ENCODE measurements at places on chromosomes 4 and X.

- no peak for DNase-seq
Measured at GRCh38 chrX:10769696-10770619, 149.6 kb upstream of the MID1 start.

GRCh38 chr4:173280998-173281397 lies 53.2 kb downstream of the HMGB2 start:
- DNase-seq = no peak

- DNase-seq = no peak
Measured at GRCh38 chrX:101260435-101260834, 30.7 kb downstream of the TAF7L start.

DNA sequence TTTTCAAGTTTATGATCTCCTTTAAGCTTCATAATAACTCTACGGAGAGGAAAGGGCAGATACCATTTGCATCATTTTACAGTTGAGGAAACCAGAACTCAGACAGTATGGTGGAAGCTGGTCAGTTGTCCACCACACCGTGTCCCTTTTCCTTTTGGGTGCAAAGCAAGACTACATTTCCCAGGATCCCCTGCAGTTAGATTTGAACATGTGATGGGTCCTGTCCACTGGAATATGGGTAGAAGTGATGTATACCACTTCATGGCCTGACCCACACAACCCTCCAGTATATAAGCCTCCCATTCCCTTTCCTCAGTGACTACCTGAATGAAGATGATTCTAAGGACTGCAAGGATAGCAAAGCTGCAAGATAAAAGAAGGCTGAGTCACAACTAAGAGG lies 74.7 kb downstream of the BEND2 start:
- no peak for DNase-seq

- no peak for DNase-seq
Measured at GRCh38 chr4:37246891-37247290, 2.3 kb downstream of the NWD2 start.

GRCh38 chr4:153676984-153677383 lies 7.1 kb upstream of the TLR2 start:
- no peak for DNase-seq

- no peak for DNase-seq
Measured at GRCh38 chr4:22191565-22191964, 243.0 kb upstream of the KCNIP4 start.

DNA sequence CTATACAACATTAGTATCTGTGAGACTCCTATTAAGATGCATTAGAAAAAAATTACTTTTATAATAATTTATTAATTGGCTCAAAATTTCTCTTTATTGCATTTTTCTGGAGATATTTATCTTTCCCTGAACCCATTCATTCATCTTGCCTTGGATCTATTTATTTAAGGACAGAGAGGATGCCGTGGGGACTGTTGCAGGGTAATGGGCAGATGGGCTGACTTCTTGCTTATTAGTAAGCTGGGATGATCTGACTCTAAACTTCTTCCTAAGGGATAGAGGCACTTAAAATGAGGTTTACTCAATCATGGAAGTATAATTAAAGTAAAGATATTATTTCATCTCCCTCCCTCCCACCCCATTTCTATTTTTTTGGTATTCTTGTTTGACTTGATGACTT lies 18.2 kb upstream of the ANK2 start:
- no peak for DNase-seq

GRCh38 chr4:89998469-89999011 lies 103.9 kb downstream of the MMRN1 start:
- DNase-seq = no peak

DNA sequence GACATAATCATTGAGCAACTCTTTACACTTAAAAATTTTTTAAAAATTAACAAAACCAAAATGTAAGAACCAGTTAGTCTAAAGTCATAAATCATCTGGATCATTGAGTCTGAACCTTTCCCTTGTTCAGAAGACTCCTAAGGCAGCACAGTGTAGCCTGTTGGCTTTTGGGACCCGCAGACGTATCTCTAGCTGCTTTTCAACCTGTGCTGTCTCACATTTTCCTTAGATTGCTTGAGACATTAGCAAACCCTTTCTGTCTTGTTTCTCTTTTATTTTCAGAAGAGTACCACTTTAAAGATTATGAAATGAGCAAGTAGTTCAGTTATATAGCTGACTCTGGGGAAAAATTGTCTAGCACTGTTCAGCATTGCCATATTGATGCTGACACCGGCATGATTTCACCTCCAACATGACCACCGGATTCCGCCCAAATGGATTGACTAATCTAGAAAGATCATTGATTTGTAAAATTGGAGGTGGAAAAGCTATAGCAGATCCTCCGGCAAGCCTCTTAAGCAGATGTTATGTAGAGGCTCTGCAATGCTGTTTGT lies 8.9 kb downstream of the TCEANC start:
- DNase-seq = no peak

GRCh38 chrX:17597327-17597726 lies 140.0 kb upstream of the SCML1 start:
- no peak for DNase-seq

GRCh38 chrX:41600291-41600690 lies 88.5 kb upstream of the GPR34 start:
- DNase-seq = no peak

DNA sequence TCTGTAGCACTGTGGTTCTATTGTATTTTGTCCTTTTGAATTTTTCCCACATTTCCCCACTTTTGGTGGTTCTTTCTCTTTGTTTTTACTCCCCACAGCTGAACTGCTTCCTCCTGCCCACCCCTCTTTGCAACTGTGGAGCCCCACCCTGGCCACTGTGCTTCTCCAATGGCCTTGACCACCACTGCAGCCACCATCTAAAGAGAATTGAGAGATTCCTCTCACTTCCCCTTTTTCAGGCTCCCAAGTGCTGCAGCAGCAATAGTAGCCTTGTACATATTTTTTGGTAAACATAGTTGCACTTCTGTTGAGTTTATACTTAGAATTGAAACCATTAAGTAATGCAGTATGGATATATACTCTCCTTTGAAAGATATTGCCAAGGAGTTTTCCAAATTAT lies 51.3 kb upstream of the FRMPD3 start:
- DNase-seq = no peak

- DNase-seq = no peak
Measured at GRCh38 chrX:41684138-41684537, 4.6 kb upstream of the GPR34 start.

DNA sequence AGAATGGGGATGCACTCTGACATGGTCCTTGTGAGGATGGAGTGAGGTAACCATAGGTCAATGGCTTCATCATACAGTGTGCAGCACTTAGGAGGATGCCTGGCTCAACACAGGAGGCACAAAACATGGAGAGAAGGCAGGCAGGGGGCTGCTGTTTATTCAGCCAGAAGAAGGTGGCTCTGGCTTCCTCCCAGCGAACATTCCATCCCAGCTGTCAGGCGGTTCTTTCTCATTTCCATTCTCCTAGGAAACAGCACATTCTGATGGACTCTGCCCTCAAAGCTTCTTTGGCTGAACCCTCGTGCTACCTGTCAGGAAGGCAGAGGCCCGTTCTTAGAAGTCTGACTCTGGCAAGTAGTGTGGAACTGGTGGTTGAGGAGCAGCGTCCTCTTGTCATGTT lies 18.6 kb downstream of the STK32B start:
- no peak for DNase-seq

- DNase-seq = no peak
Measured at GRCh38 chr4:29375716-29376115, 1344.5 kb upstream of the PCDH7 start.

- DNase-seq = no peak
Measured at GRCh38 chr4:28966982-28967381, 1753.2 kb upstream of the PCDH7 start.

DNA sequence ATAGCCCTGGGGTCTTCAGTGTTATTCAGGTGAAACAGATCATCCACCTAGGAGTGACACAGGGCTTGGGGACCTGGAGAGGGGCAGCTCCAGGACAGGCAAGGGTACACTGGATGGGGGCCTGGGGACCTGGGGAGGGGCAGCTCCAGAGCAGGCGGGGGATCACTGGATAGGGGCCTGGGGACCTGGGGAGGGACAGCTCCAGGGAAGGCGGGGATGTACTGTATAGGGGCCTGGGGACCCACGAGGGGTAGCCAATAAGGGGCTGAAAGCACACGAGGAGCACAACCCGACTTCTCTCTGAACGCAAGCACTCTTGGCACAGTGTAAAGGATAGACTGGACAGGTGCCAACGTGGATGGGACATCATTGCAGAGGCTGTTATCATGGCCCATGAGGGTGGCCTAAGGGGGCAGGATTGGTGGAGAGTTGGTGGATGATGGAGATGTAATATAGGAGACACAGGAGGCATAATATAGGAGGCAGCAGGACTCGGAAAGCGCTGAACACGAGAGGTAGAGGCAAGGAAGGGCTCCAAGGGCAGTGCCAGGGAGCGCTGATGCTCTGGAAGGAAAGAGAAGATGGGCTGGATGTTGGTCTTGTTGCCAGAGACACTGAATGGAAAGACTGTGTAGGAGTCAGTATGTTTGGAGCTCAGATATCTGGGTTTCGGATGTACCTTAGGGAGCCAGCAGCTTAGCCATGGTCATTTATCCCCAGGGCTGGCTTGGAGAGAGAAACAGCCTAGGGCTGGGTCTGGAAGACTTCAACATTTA lies 37.9 kb upstream of the FGFBP2 start:
- no peak for DNase-seq

GRCh38 chr4:143178923-143179322 lies 5.8 kb upstream of the USP38 start:
- no peak for DNase-seq

GRCh38 chrX:1870421-1870820 lies 255.6 kb downstream of the ASMT start:
- no peak for DNase-seq

DNA sequence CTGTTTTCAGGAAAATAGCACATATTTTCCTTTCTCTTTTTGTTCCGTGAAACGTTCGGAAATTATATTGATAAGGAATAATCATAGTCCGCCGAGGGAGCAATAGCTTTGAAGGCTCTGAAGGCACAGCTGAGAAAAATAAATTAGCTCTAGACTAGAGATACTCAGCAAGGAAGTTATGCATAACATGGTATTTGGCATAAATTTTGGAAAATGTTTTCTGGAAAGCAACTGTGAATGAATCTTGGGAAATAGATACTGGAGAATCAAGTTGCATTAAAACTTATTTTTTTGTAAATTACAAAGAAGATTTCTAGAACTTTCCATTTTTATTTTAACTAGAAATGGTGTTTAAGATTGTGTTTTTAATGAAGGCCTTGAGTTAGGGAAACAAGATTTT lies 92.4 kb downstream of the HPRT1 start:
- DNase-seq = no peak

DNA sequence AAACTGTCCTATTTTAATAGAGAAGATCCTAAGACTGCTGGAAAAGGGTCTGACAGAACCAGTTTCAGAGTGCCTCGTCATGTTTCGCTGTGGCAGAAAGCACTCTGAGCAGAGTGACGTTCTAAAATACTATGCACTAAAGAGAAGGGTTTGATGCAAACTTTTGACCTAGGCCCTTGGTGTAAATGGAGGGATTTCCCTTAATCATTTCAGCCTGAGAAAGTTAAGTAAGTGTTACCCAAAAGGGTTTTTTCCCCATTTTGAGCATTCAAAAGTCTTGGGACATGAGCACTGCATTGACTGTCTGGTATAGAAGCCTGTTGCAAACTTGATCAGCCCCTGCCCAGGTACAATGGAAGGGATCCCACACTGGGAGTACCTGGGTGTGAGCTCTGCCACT lies 157.5 kb upstream of the ATOH1 start:
- DNase-seq = no peak

DNA sequence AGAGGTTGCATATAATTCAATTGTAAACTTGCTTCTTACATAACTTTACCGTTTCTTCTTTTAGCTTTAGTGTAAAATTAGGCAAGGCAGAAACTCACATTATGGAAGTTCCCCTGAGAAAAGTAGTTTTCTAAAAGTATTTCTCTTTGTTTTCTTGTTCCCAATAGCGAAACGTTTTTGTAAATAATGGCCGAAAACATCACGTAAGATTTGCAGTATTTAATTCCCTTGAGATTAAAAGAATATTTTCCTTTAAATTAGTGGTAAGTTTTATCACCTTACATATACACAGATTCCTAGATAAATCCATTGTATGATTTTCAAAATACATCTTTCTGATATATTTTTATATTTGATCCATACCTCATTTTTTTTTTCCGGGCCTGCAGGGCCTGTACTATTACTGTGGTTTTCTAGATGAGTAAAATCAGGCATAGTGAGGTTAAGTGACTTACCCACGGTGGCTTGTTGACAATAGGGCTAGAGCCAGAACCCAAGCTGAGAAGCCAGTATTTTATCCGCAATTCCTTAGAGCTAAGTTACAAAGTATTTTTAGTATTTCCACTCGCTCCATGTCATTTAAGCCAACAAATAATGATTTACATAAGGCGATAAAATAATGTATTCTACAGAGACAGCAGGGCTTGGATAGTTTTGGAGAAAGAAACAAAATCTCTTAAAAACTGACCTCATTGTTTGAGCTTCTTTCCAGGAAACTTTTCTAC lies 82.2 kb upstream of the VEGFC start:
- DNase-seq = no peak

GRCh38 chrX:19639056-19639455 lies 123.7 kb upstream of the MAP3K15 start:
- DNase-seq = no peak

- DNase-seq = no peak
Measured at GRCh38 chrX:148808833-148809232, 308.4 kb downstream of the AFF2 start.

- DNase-seq = no peak
Measured at GRCh38 chrX:75096331-75096730, 59.8 kb downstream of the ABCB7 start.

DNA sequence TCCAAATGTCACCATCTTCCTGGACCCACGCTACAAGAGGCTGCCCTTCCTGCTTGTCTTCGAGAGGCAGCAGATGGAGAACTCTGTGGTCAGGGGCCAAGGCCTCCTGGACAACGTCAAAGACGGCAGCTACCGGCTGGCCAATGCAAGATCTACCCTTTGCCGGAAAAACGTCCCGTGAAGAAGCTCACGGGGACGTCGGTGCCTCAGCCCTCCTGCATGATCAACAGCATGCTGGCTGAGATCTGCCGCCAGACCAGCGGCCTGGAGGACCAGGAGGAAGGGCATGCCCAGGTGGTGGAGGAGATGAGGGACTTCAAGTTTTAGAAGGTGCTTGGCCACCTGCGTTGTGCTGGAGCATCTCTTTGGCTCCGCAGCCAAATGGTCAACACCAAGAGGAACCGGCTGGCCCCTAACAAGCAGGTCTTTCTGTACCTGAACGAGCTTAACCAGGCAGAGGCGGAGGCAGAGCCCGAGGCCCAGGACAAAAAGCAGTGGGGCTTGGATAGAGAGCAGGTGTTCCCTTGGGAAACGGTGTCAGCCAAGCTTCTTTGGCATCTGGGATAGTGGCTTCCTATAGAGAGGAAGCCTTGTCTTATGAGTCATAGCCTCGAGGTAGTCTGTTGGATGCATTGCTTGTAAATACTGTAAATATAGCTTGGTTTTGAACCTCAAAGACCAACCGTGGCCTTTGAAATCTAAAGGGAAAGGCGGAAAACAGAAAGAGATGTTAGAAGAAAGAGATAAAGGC lies 94.8 kb upstream of the ELOVL6 start:
- DNase-seq = no peak
